HepG2 (cell line): ENCODE measurements at places on chromosomes 11 and 22.

- H3K36me3 ChIP-seq: no peaks in the 10 kb centered on the region
- peaks cover 9% of the 10 kb centered on the region; the same call in 1 of the 2 replicates for H3K4me1 ChIP-seq
- DNase-seq: no peak
- no peak overlapping the region for H3K27ac ChIP-seq
- H3K27me3 ChIP-seq: no peaks in the 10 kb centered on the region
Observed at GRCh38 chr22:36858966-36859365, 1.8 kb upstream of the NCF4 start.

DNA sequence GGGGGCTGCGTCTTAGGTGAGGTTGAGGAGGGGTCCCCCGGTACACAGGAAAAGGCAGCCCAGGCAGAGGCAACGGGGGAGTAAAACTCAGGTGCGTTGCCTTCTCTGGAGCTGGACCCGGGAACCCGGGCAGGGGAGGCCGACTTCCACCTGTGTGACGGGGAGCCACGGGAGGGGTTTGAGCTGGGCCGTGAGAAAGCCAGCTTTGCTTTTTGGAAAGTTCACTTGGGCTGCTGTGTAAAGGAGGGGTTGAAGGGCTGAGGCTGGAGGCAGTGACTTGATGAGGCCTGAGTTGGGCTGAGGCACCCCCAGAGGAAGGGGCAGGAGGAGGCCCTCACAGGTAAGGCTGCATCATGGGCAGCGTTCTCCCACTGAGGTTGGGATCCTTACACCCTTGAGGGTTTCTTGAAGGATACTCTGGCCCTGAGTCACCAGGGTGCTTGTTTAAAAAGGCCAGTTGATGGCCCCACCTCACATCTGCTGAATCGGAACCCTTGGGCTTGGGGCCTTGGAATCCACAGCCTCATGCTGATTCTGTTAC is 47.2 kb downstream of the CHRDL2 start:
- no peaks in the 10 kb centered on the region for H3K36me3 ChIP-seq
- no peak for DNase-seq
- peak overlapping the region; percentile 59; the same call in 1 of the 2 replicates for H3K4me3 ChIP-seq

DNA sequence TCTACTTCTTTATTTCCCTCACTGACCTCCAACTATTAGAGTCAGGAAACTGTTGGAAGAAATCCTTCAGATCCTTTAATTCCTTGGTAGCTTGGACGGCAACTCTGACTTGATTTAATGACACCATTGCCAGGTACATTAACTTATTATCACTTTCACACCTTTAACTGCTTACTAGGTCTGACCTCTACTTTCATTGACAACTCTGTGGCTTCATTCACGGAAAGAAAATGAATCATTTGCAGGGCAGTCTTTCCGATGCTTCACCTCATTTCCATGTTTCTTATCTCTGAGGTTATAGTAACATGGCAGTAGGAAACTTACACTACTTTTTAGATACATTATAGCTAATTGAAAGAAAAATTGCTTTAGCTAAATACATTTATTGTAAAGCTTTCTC is 82.6 kb upstream of the PDGFD start:
- H3K27me3 ChIP-seq: no peaks in the 10 kb centered on the region
- no peak for DNase-seq
- no peak overlapping the region for H3K27ac ChIP-seq
- H3K4me3 ChIP-seq: no peak overlapping the region
- no peaks in the 10 kb centered on the region for H3K36me3 ChIP-seq

DNA sequence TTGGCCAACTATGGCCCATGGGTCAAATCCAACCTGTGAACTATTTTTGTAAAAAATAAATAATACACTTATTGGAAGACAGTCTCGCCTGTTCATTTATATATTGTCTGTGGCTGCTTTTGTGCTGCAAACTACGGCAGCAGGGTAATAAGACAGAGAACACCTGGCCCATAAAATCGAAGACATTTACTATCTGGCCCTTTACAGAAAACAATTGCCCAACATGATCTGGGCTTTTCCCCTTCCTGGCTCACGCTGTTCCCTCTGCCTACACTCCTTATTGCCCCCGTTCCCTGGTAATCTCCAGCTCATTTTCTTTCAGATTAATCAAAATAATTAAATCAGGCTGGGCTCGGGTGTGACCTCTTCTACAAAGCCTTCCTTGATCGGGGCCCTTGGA is 5.6 kb downstream of the PLAAT2 start:
- H3K36me3 ChIP-seq: no peaks in the 10 kb centered on the region
- H3K27ac ChIP-seq: no peak overlapping the region
- no peaks in the 10 kb centered on the region; the same call in 1 of the 2 replicates for H3K27me3 ChIP-seq
- DNase-seq: no peak
- H3K4me3 ChIP-seq: no peak overlapping the region
- peaks cover 8% of the 10 kb centered on the region; the same call in 1 of the 2 replicates for H3K4me1 ChIP-seq

DNA sequence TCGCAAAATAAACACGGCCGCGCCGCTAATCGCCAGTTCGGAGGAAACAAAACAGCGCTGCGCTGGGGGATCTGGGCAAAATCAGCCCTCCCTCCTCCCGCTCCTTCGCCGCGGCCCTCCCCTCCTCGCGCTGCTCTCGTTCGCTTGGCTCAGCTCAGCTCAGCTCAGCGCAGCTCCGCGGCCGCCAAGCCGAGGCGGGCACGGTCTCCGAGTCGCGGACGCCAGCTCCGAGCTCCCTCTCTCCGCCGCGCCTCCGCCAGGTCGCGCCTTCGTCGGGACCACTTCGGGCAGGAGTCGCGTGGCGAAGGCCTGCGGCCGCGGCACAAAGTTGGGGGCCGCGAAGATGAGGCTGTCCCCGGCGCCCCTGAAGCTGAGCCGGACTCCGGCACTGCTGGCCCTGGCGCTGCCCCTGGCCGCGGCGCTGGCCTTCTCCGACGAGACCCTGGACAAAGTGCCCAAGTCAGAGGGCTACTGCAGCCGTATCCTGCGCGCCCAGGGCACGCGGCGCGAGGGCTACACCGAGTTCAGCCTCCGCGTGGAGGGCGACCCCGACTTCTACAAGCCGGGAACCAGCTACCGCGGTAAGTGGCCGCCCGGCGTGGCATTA is at the start of gene SPON1:
TSS of gene SPON1 (plus strand) at position 162 of the 607 bp plus-strand sequence. CDS start at position 344, 182 bp downstream.
- H3K4me1 ChIP-seq: peaks cover 11% of the 10 kb centered on the region
- no peak for DNase-seq
- H3K27ac ChIP-seq: no peak within 1 kb of the TSS
- H3K4me3 ChIP-seq: no peak within 1 kb of the TSS

DNA sequence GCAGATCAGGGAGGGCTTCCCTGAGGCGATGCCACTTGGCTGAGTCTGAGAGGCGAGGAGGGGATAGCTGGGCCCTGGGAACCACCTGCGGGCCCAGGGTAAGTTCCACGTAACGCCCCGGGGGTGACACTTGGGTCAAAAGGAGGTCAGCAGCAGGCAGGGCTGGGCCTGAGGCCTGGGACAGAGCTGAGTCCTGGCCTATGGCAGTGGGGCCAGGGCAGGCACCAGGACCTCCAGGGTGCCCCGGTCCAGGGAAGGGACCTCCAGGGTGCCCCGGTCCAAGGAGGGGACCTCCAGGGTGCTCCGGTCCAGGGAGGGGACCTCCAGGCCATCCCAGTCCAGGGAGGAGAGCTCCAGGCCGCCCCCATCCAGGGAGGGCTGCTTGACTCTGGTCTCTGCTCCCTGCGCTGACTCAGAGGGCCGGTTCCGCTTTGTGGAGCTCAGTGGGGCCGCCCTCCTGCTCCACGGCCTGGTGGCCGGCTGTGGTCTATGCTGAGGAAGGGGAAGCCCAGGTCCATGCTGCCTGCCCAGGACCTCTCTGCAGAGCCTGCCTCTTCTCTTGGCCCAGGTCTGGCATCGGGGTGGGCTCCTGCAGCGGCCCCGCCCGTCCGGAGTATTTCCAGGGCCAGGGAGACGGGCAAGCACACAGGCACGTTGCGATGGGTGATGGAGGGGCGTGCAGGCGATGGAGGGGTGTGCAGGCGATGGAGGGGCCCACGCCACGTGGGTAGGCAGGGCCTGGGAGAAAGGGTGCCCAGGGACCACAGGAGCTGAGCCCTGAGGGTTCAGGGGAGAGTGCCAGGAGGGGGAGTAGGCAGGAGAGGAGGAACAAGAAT is 19.5 kb upstream of the WNT7B start:
- H3K36me3 ChIP-seq: no peaks in the 10 kb centered on the region
- H3K27me3 ChIP-seq: peaks cover 8% of the 10 kb centered on the region
- H3K27ac ChIP-seq: no peak overlapping the region
- peaks cover 22% of the 10 kb centered on the region for H3K4me1 ChIP-seq
- no peak for DNase-seq

DNA sequence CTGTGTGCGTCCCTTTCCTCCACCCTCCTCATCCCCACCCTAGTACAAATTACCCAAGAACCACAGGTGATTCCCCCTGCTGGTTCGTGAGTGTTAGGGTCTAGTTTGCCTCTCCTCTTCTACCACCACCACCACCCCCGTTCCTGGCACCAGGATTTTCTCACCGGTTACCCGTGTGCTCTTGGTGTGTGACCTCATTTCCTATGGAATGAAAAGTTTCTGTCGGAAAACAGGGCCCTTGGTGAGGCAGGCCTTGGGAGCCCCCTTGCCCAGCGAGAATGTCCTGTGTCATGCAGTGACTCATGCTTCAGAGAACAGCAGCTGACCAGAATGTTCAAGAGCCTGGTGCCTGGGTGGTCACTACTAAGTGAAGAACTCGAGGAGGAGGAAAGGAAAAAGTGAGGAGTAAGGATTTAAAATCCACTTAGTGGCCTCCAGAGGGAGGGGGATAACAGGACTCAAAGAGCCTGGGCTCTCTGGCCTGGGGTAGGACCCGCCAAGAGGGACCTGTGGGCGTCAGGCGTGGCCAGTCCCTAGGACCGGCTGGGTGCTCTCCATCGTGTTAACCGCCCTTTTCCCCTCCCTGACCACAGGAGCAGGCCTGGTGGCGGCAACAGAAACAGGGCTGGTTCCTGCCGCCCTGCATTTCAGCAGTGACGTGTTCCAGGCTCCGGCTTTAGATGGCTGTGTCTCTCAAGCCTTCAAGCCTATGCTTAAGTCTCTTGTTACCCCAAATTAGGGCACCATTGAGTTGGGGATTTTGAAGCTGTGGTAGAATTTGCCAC is 30.2 kb downstream of the C22orf31 start:
- peaks cover 21% of the 10 kb centered on the region for H3K36me3 ChIP-seq
- peak; percentile 93 for DNase-seq
- H3K4me1 ChIP-seq: peaks cover 95% of the 10 kb centered on the region
- H3K27me3 ChIP-seq: no peaks in the 10 kb centered on the region
- H3K27ac ChIP-seq: peak overlapping the region; percentile 88

GRCh38 chr22:49240016-49240380 is 587.7 kb downstream of the BRD1 start:
- DNase-seq: no peak
- H3K36me3 ChIP-seq: no peaks in the 10 kb centered on the region
- H3K4me3 ChIP-seq: no peak overlapping the region
- H3K4me1 ChIP-seq: no peaks in the 10 kb centered on the region

DNA sequence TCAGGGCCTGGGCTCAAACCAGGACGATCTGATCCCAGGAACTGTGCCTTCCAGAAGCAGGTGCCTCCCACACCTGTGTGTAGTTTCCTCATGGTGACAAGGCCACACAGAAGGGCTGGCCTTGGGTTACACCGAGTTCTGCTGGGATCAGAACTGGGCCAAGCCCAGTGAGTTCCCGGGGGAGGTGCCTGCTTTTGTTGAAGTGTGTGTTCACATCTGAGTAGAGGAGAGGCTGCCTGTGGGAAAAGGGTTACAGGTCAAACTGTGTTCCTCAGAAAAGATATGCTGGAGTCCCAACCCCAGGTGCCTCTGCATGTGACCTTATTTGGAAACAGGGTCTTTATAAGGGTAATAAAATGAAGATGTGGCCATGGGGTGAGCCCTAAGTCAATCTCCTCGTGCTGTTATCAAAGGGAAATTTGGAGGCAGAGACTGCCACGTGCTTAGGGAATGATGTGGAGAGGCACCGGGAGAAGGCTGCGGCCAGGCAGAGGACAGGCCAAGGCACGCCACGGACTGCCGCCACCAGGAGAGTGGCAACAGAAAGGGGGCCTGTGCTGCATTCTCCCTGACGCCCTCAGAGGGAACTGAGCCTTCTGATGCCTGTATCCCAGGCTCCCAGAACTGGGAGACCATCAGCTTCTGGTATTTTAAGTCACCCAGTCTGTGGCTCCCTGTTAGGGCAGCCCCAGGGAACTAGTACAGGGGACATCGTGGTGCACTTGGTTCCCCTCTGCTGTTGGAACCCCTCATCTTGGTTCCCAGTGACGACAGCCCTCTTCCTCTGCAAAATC is 158.8 kb downstream of the CACNA1I start:
- H3K4me1 ChIP-seq: no peaks in the 10 kb centered on the region
- DNase-seq: no peak

GRCh38 chr11:66022401-66023185 is 3.7 kb downstream of the CATSPER1 start:
- peaks cover 21% of the 10 kb centered on the region for H3K4me1 ChIP-seq
- H3K27ac ChIP-seq: no peak overlapping the region
- DNase-seq: peak; percentile 45

DNA sequence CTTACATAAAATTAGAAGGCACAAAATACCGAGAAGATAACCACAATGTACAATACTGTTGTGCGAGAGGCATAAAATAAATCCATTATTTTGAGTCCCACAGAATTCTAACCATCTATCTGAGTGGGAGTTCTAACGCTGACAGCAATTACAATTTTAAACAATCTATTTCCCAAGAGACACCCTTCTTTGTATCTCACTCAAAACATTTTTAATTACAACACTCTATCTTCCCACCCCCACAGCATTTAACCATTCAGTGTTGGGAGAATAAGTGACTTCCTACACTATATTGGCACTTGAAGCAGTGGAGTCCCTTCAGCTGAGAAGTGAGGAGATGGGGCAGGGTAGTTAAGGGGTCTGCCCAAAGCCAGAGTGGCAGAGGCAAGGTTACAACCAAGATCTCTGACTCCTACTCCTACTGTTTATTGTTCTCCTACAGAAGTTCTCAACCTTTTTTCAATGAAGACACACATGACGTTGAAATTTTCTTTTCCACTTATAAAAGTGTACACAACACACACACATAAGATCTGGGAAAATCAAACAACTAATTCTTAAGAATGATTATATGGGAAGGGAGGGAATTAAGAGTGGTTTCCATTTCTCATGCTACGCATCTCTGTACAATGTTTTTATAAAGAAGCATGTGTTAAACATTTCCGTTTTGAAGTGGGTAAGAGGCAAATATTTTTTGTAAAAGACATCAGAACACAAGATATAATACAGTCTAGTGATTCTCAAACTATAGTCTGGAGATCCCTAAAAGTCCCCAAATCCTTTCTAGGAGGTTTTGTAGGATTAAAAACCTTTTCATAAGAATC is 10.9 kb downstream of the SLC25A17 start:
- no peak overlapping the region for H3K4me3 ChIP-seq
- H3K4me1 ChIP-seq: 0 out of 2 replicates have a peak, but pooled peaks cover 4% of the 10 kb centered on the region
- H3K27me3 ChIP-seq: no peaks in the 10 kb centered on the region
- no peak overlapping the region for H3K27ac ChIP-seq
- no peak for DNase-seq
- H3K36me3 ChIP-seq: 0 out of 3 replicates have a peak, but pooled peaks cover 14% of the 10 kb centered on the region
